ENCODE measurements at places on chromosomes 3 and 15. TPM values are rescaled to one million over a fixed set of nuclear protein-coding genes. Genes with fewer than 3 reads are reported as not detected.

GOLGA6L9 gene
- 7.3 TPM for total RNA-seq

LSMEM2 gene
- total RNA-seq = 0.79 TPM

TYRO3 gene
- total RNA-seq = 16.8 TPM

VEPH1 gene
- 0.74 TPM for total RNA-seq

CSPG4 gene
- total RNA-seq = 30.6 TPM

DNA sequence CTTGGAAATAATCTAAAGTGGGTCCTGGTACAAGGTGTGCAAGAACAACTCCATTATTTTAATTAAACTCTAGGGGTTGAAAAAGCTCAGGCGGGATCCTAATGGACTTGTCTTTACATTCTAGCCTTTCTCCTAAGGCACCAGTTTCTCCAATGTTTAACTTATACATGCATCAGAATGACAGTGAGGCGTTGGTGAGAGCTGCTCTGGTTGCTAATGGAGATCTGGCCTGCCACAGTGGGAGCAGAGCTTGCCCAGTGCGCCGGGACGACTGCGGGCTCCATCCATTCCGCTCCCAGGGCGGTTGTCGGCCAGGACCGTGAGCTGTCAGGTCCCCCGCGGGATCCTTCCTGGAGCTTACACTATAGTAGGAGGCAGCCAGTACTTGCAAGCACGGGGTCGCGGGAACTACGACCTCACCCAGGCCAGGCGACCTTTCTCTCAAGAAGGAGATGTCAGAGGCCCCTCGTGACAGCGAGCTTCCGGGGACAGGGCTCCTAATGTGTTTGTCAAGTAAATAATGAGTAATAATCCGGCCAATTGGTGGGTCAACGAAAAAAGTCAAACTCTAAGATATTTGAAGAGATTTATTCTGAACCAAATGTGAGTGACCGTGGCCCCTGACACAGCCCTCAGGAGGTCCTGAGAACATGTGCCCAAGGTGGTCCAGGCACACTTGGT, 991 bp upstream of the HIGD1A start:
- DNase-seq = no peak

DNA sequence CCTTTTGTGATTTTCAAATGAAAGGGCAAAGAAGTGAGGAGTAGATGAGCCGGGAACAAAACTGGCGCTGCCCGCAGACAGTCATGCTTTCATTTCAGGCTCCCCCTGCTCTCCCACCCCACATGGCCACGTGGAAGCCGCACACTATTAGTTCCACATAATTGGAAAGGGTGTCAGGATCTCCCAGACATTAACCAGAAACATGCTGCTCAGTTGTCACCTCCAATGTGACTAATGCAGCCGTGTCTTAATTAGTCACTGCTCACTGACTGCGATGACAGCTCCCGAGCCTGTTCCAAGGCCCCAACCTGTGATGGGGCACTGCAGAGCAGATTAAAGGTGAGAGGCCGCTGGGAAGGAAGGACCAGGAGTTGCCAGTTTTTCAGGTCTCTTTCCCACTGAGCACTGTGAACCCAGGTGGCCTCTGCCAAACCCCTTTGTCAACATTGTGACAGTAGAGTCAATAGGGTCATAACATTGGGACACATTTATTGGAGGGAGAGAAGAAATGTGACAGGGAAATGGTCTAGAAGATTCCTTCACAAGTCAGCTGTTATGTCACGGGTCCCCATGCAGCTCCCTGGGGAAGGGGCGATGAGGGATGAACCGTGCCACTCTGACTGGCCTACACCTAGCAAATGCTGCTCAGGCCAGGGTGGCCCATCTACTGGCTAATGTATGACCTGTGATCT, 38.6 kb upstream of the SFMBT1 start:
- no peak for DNase-seq

DNA sequence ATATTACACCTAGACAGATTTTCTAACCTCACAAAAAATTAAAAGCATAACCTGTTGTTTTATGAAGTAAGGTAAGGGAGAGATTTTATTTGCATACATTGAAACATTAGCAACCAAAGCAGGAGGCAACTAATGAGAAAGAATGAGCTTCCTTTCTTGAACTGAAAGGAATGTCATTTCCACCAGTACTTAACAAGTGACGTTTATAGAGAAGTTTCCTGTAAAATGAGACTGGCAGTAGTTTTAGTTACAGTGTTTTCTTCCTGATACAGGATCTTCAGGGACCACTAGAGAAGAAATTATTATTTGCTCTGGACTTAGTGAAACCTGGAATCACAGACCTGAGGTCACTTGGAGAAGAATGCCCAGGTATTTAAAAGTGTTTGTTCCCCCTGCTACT, 27.4 kb upstream of the FRMD5 start:
- DNase-seq = no peak

DNA sequence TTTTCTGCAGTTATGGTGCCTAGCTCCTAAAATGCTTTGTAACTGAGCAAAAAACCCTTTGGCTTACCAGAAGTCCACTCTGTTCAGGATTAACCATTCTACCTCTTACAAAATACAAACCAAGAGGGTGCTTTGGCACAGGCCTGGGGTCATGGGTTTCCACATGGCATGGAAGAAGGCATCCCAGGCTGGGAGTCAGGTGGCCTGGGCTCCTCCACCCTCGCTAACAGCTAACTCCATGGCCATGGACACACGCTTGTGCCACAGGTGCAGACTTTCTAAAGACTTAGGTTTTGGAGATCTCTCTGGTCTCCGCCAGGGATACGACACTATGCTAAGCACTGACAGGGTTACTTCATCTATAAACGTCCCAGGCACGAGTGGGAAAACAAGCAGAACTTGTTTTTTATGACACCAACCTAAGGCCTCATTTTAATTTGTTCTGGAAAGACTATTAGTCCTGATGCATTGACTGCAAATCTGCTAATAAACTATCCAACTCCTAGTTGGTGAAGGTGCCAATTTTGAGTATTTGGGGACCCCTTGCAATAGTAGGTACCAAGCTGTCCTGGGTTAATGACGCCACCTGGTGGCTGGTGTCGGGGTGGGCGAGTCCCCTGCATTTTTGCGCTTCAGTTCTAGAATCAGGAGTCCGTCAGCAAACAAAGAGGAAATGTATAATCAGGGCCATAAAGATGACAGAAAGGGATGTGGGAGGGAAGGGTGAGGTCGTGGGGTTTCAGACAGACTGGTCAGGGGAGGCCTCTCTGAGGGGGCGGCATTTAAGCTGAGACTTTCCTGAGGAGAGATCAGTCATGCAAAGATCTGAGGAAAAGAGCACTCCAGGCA, 10.3 kb upstream of the ALDH1A3 start:
- no peak for DNase-seq

DNA sequence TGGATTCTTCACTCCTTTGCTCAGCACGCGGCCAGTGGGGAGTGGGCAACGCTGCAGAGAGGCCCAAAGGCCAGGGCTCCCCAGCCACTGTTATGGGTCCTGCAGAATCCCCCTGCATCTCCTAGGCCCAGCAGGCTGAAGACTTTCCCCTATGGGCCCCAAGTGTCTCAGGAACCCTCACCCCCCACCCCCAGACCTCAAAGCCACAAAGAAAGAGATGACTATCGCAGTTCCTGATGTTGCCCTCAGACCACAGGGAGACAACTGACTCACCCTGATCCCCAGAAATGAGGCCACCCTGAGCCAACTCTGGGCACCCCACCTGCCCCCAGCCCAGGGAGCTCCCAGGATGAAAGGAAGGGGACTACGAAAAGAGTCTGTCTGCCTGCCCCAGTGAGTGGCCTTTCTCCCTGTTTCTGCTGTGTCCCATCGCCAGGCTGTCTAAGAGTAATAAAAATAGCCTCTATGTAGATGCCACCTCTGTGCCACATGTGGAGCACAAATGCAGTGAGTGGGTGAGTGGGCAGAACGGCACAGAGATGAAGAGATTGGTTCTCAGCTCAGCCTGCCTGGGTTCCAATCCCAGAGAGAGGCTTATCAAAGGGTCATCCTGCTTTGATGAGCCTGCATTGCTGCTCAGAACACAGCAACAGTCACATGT, 283.0 kb downstream of the UACA start:
- no peak for DNase-seq

Data from urinary bladder (tissue), 4 donors.